ENCODE measurements at places on chromosomes 5 and 9.

- no peak for DNase-seq
Measured at GRCh38 chr9:134942788-134943184, 25.1 kb upstream of the FCN1 start.

DNA sequence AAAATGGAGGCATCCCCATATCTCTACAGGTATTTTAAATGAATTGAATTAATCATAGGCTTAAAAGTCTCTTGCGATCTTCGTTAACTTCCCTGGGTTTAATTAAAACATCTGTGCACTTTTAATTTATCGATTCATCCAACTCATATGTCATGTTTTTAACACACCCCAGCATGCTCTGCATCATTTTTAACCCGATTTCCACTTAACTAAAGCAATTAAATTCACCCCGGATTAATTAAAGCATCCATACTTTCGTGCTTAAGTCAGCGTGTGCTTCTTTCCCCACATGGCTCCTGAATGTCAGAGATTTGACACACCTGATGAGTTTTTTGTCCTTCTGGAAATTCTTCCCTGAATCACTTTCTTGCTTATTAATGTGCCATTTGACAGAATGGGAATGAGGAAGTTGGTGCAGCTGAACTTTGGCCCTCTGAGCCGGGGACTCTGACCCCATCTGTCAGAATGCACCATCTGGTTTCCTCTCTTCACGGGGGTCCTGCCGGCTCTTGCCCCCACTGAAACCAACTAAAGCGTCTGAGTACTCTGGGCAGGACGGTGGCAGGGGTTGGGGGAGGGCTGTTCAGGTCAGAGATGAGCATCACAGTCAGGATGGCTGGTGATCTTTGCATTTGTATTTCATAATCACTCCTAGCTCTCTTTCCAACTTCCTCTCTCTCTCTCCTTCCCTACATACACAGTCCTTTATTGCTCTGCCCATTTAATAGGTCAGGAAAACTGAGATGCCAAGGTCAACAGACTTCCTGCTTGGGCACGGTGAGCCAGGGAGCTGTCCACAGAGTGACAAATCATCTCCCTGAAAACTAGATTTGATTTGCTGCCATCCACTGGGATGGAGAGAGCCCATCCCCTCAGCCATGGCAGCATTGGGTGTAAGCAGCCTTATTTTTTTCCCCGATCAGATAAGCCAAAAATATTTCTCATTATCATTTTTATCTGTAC, 180.3 kb upstream of the WWC1 start:
- DNase-seq = no peak

- no peak for DNase-seq
Measured at GRCh38 chr9:120345379-120345778, 234.6 kb downstream of the CDK5RAP2 start.

- no peak for DNase-seq
Measured at GRCh38 chr9:121581786-121582600, 69.4 kb upstream of the DAB2IP start.

- DNase-seq = no peak
Measured at GRCh38 chr5:76325876-76326491, 77.1 kb upstream of the IQGAP2 start.

DNA sequence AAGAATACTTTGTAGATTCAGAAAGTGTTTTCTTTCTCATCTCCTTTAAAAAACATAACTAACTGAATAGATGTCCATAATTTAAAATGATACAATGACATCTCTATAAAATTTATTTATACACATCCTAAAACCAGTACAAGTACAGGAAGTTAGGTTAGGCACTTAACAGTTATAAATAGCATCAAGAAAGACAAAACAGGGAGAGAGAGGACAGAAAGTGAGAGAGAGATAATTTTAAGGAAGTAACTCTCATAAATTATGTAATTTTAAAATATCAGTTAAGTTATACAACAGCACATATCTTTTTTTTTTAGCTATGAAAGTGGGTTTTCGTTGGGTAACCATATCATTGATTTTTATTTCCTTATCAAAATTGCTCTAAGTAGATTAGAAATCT, 1068.6 kb downstream of the TAF11L14 start:
- no peak for DNase-seq

DNA sequence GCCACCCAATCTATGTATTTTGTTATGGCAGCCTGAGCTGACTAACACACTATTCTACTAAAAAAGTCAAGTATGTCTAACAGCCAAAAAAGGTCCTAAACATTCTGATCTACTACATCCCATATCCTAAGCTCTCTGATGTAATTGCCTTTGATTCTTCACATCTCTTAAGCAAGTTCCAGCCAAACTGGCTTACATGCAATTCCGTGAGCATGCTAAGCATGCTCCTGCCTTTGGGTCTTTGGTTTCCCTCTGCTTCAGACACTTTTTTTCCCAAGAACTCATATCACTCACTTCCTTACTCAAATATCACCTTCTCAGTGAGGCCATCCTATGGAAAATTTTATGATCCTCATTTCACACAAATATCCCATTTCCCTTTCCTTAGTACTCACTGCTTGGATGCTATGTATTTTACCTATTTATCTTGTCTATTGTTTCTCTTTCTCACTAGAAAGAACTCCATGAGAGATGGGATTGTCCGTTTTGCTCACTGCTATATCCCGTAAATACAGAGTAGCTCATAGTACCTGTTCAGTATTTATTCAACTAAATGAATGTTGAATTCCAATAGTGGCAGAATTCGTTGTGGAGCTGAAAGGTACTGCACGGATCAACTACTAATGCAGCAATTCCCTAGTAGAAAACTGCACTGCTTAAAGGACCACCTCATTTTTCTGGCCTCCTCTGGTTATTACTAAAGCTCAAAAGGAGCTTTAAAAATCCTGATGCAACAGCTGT, 2.3 kb upstream of the SLC12A2 start:
- no peak for DNase-seq

DNA sequence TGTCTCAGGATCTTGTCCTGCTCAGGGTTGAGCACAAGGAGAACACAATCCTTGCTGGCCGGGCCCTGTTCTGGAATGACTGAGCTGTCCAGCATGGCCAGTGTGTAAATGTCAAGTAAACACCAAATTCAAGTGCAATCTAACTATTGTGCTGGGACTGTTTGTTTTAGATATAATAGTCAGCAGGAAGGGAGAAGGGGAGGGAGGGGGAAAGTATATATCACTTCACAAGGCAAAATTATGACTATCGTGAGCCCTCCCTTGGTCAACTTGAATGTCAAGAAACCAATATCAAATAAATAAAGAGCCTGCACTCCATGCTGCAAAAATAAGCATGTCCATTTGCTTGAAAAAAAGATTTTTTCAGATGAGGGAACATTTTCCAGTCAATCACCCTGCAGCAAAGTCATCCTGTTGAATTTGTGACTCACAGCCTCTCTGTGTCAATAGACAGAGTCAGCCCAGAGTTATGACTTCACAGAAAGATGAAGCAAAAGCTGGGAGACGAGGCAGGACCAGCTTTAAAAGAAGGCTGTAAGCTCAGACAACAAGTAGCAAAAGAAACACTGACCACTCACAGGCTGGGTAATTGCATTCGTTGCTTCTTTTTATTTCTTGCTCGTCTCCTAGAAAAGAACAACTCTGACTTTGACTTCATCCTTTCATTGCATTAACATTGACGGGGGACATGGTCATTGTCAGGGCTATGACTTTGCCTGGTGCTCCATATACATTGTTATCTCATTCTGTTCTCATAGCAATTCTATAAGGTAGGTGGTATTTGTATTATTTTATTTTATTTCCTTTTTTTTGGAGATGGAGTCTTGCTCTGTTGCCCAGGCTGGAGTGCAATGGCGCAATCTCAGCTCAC, 15.3 kb upstream of the KLF4 start:
- DNase-seq = no peak

DNA sequence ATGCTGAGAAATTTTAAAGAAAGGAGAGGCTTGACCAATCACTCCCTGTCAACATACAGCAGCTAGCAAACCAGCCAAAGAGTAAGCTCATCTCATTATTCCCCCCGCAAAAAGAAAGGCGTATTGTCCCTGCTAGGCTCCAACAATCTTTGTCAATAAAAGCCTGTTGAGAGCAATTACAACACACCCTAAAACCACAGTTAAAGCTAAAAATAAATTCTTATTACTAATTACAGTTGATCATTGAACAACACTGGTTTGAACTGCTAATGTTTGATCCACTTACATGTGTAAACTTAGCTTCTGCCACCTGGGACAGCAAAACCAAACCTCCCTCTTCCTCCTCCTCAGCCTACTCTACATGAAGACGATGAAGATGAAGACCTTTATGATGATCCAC, 151.2 kb downstream of the TSSK1B start:
- no peak for DNase-seq

Data from NCI-H2107 (cell line).